ENCODE measurements at places on chromosomes 6 and 20. TPM values are rescaled to one million over a fixed set of nuclear protein-coding genes. Genes with fewer than 3 reads are reported as not detected.

- DNase-seq, result no peak
Measured at GRCh38 chr6:154986787-154987235, 8.3 kb upstream of the TIAM2 start.

Gene EGFL8
- total RNA-seq, result 13.3 TPM

GRCh38 chr20:63262836-63263235 is 8.6 kb upstream of the NKAIN4 start:
- no peak for DNase-seq

DNA sequence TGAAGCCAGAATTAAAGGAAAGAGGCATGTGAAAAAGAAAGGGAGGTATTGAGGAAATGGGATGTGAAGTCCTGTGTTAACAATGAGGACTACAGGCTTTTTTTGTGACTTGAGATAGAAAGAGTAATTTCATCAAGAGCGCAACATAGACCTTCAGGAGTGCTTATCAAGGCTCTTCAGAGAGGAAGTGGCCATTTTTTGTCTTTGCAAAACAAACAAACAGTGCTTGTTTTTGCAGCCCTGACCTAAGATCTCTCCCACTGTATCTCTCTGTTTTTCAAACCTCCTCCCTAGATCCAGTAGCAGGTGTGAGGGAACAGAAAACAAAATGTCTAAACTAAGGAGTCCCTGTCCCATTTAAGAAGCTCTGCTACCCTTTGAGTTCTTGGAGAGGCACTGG is 710.3 kb upstream of the MARCKS start:
- DNase-seq, result no peak

Gene CLPSL2
- total RNA-seq, result not detected

- no peak for DNase-seq
Measured at GRCh38 chr6:93794166-93794565, 374.8 kb upstream of the EPHA7 start.

DNA sequence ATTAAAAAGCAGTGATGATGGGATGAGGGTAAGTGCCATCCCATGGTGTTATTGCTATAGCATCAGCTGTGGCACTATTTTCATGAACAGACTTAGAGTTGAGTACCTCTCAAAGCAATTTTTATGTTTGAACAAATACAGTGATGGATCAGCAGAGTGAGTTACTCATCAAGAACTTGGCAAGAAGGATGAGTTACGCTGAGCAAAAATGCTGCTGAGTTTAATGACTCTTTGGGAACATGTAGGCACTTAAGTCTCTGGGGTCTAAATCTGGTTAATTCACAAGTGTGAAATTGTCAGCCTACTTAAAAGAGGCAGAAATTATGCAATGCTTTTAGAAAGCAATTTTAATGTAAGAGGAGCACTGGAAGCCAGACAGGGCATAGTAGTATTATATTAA is 78.5 kb upstream of the AHI1 start:
- DNase-seq, result no peak

DNA sequence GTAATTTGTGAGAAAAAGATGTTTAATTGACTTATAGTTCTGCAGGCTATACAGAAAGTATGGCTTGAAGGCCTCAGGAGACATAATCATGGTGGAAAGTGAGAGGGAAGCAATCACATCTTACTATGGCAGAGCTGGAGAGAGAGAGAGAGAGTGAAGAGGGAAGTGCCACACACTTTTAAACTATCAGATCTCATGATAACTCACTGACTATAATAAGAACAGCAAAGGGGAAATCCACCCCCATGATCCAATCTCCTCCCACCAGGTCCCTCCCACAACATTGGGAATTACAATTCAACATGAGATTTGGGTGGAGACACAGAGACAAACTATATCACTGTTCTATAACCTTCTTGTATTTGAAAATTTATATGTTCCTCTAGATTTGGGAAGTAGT is 117.2 kb upstream of the BMP5 start:
- no peak for DNase-seq

Measured in vagina (tissue), 2 donors.